ENCODE measurements at places on chromosomes 5 and 9. TPM values are rescaled to one million over a fixed set of nuclear protein-coding genes. Genes with fewer than 3 reads are reported as not detected.

The GFRA3 gene
- total RNA-seq = 2.2 TPM

The AP3B1 gene
- 37.1 TPM for total RNA-seq

The CENPP gene
- 2.3 TPM for total RNA-seq

The UGCG gene
- total RNA-seq = 44.6 TPM

The GRHPR gene
- 125 TPM for total RNA-seq
